ENCODE measurements at places on chromosomes 6 and 20. TPM values are rescaled to one million over a fixed set of nuclear protein-coding genes. Genes with fewer than 3 reads are reported as not detected.

The SLC26A8 gene
- 1.2 TPM for total RNA-seq

- H3K27ac ChIP-seq: no peak overlapping the region
- peaks cover 23% of the 10 kb centered on the region for H3K27me3 ChIP-seq
- no peak for DNase-seq
- no peaks in the 10 kb centered on the region for H3K36me3 ChIP-seq
Measured at GRCh38 chr20:21075471-21075870, 30.7 kb downstream of the LINC00237 start.

- peaks cover 60% of the 10 kb centered on the region for H3K4me1 ChIP-seq
- no peaks in the 10 kb centered on the region for H3K27me3 ChIP-seq
- no peak overlapping the region for H3K4me3 ChIP-seq
- H3K36me3 ChIP-seq: no peaks in the 10 kb centered on the region
- H3K27ac ChIP-seq: peak overlapping the region; percentile 96
Measured at GRCh38 chr20:35768731-35769664, 2.8 kb upstream of the PHF20 start.

GRCh38 chr6:129320892-129321291 is 389.1 kb downstream of the ARHGAP18 start:
- no peak overlapping the region for H3K27ac ChIP-seq
- H3K4me3 ChIP-seq: no peak overlapping the region
- no peak for DNase-seq

The SCRT2 gene
- total RNA-seq: not detected

DNA sequence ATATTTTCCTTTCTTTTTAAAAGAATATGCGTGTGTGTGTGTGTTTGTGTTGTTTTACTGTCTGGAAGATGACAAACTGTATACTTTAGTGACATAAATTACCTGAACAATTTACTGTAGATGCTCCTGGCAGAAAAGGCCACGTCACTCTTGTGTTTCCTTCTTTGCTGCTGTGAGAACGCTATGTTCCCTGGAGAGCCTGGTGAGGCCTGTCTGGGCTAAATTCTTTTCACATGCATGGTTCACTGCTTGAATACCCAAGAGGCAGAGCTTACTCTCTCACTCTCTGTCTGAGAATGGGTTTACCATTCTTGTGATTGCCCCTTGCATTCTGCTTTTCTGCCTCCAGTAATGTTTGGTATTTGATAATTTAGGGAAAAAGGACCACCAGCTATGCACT is 64.3 kb downstream of the EDN1 start:
- H3K36me3 ChIP-seq: no peaks in the 10 kb centered on the region
- no peak overlapping the region for H3K4me3 ChIP-seq
- no peak for DNase-seq
- H3K27ac ChIP-seq: no peak overlapping the region
- H3K4me1 ChIP-seq: peaks cover 7% of the 10 kb centered on the region

The CTCFL gene
- total RNA-seq: not detected

DNA sequence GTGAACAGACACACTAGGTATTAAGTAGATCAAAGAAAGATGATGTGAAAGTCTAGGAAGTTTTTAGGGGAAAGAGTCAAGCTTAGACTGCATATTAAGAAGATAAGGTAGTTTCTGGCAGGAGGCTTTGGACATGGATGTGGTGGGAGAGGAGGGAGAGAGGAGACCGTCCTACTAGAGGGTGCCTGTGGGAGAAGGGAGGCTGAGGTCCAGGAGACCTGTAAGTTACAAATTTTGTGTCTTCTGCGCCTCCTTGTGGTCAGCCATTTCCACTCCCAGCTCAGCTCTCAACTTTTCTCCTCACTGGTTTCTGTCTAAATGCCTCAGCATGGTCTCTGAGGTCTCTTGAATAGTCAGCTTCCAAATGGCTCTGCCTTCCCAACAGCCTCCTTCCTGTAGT is 193.5 kb downstream of the UNC5CL start:
- no peak overlapping the region for H3K27ac ChIP-seq
- H3K4me3 ChIP-seq: no peak overlapping the region
- H3K4me1 ChIP-seq: no peaks in the 10 kb centered on the region
- DNase-seq: no peak
- H3K36me3 ChIP-seq: no peaks in the 10 kb centered on the region
- H3K27me3 ChIP-seq: no peaks in the 10 kb centered on the region

DNA sequence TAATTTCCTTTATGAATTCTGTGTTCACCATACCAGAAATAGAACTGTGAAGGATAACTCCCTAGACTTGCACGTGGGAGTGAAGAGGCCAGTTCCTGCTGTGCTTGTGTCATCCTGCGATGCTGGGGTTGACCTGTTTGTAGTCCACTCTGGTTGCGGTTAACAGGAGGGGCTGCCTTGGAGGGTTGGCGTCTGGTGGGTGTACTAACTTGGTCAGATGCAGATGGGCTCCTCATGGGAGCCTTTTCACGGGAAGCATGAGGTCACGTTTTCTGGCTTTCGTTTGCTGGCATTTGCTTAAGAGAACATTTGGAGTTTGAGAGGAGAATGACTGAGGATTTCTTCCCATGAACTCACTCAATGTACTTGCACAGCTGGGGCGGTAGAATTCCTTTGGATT is 41.2 kb downstream of the IGF2R start:
- DNase-seq: no peak
- H3K4me1 ChIP-seq: peaks cover 34% of the 10 kb centered on the region
- no peak overlapping the region for H3K27ac ChIP-seq
- no peak overlapping the region for H3K4me3 ChIP-seq

DNA sequence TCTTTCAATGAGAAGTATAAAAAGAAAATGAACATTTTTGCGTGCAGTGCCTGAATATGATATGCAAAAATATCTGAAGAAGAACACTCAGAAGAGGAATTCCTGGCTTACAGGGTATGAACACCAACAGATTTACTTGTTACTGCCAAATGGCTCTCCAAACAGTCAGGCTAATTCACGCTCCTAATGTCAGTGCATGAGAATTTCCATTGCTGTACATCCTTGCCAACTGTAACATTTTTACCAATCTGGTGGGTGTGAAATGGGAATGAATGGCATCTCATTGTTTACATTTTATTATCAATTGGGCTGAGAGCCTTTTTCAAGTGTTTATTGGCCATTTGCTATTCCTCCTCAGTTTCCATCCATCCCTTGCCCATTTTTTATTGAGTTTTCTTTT is 365.3 kb upstream of the MAP3K7 start:
- H3K27me3 ChIP-seq: no peaks in the 10 kb centered on the region
- no peak overlapping the region for H3K4me3 ChIP-seq
- H3K4me1 ChIP-seq: no peaks in the 10 kb centered on the region
- no peak overlapping the region for H3K27ac ChIP-seq
- DNase-seq: no peak

- DNase-seq: no peak
- H3K4me3 ChIP-seq: no peak overlapping the region
- peaks cover 43% of the 10 kb centered on the region for H3K4me1 ChIP-seq
Measured at GRCh38 chr6:25010902-25011625, 75.3 kb upstream of the RIPOR2 start.

- H3K36me3 ChIP-seq: no peaks in the 10 kb centered on the region
- peaks cover 6% of the 10 kb centered on the region for H3K27me3 ChIP-seq
- H3K27ac ChIP-seq: no peak overlapping the region
- DNase-seq: no peak
- no peaks in the 10 kb centered on the region for H3K4me1 ChIP-seq
- no peak overlapping the region for H3K4me3 ChIP-seq
Measured at GRCh38 chr20:23456873-23457272, 4.2 kb upstream of the CST11 start.

DNA sequence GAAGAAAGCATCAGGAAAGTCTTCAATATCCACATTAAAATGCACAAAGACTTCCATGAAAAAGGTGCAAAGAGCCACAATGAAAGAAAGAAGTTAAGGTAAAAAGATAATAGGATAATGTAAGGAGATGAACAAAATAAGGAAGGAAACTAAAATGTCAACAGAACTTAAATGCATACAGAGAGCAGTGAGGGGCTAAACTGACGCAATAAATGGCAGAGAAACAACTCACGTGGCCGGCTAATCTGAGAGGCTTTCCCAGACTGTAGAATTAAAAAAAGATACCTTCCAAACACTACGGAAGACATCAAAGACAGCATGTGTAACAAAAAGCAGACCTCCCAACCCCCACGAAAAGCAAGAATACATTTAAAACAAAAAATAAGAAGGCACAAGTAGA is 73.7 kb downstream of the GMDS start:
- H3K27me3 ChIP-seq: no peaks in the 10 kb centered on the region
- no peaks in the 10 kb centered on the region for H3K36me3 ChIP-seq
- no peak overlapping the region for H3K27ac ChIP-seq
- DNase-seq: no peak
- no peak overlapping the region for H3K4me3 ChIP-seq

GRCh38 chr6:11331111-11331510 is 98.6 kb upstream of the NEDD9 start:
- H3K4me1 ChIP-seq: peaks cover 28% of the 10 kb centered on the region
- no peak overlapping the region for H3K4me3 ChIP-seq
- H3K27me3 ChIP-seq: no peaks in the 10 kb centered on the region
- no peaks in the 10 kb centered on the region for H3K36me3 ChIP-seq
- peak overlapping the region; percentile 18 for H3K27ac ChIP-seq

DNA sequence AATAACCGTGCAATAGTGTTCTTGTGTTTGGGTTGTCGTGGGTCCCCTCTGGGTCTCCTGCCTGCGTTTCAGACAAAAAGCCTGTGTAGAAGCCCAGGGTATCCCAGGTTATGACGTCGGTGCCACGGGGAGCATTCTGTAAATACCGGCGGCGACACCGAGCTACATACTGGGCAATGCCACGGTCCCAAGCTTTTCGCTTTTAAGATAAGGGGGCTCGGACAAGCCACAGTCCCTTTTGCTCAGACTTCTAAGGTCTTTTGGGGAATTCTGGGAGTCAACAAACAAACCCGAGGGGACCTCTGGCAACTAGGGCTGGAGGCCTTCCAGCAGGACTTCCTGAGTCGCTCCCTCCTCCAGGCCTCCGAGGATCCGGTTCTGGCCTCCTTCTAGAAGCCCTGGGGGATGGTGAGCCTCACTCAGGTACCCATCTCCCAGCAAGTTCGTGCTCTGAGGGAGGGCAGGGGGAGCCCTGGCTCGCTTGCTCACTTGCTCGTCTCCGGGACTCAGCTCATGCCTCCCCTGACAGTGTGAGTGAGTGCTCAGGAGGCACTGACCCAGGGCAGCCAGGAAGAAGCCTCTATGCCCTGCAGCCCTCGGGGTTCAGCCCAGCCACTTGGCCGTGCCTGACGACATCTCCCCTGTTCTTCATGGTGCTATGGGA is 62.4 kb upstream of the MRPS10 start:
- H3K27me3 ChIP-seq: no peaks in the 10 kb centered on the region
- H3K4me3 ChIP-seq: no peak overlapping the region
- no peak for DNase-seq
- H3K27ac ChIP-seq: peak overlapping the region; percentile 49
- H3K36me3 ChIP-seq: no peaks in the 10 kb centered on the region

GRCh38 chr20:25197183-25197869 is 1.8 kb downstream of the ENTPD6 start:
- H3K27me3 ChIP-seq: no peaks in the 10 kb centered on the region
- H3K36me3 ChIP-seq: no peaks in the 10 kb centered on the region
- DNase-seq: no peak
- no peak overlapping the region for H3K27ac ChIP-seq
- H3K4me1 ChIP-seq: peaks cover 24% of the 10 kb centered on the region

DNA sequence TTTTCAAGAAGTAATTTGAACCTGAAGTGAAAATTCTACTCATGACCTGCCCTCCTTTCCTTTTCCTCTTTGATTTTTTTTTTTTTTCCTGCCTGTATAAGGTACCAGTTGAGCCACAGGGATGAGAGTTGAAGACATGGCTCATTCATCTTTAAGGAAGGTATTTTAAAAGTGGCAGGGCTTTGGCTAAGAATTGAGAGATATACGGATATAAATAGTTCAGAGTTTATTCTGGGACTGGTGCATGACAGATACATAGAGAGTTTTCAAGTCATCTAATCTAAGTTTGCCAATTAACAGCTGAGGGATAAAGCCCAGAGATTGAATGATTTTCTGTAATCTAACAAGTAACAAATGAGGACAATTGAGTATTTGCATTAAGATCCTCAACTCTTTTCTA is 69.8 kb downstream of the BTBD3 start:
- no peak overlapping the region for H3K27ac ChIP-seq
- H3K4me1 ChIP-seq: no peaks in the 10 kb centered on the region

The SOX18 gene
- 48.3 TPM for total RNA-seq

- no peak overlapping the region for H3K27ac ChIP-seq
- H3K36me3 ChIP-seq: no peaks in the 10 kb centered on the region
- H3K27me3 ChIP-seq: peaks cover 4% of the 10 kb centered on the region
- DNase-seq: no peak
- no peaks in the 10 kb centered on the region for H3K4me1 ChIP-seq
Measured at GRCh38 chr6:132259070-132259469, 142.2 kb downstream of the MOXD1 start.

GRCh38 chr20:24935766-24936525 is 13.1 kb upstream of the CST7 start:
- DNase-seq: peak; percentile 8
- no peaks in the 10 kb centered on the region for H3K27me3 ChIP-seq
- peaks cover 18% of the 10 kb centered on the region for H3K4me1 ChIP-seq
- H3K36me3 ChIP-seq: no peaks in the 10 kb centered on the region

DNA sequence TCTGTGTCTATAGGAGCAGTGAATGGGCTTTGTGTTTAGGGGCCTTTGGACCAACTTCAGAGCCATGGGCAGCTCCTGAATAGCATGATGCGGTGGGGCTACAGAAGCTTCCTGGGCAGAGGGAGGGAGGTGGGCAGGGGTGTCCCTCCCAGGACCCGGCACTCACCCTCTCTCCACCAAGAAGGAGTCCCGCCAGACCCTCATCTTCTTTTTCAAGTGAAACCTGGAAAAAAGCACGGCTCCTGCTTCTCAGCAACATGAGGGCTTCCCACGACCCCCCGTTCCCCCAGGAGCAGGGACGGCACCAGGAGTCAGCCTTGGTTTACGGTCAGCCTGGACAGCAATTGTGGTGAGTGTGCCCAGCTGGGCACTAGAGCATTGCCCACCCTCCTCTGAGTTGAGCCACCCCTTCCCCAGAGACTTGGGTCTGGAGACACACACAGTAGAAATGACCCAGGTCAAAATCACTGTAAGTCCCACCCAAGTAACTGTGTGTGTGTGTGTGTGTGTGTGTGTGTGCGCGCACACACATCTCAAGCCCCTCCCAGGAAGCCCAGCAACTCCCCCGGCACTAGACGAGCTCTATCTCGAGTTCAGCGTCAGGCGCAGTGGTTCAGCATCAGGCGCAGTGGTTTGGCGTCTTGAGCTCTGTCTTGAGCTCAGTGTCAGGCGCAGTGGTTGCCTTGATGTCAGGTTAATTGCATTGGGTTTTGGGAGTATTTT is 108.2 kb downstream of the SULF2 start:
- no peak overlapping the region for H3K27ac ChIP-seq
- DNase-seq: no peak
- peaks cover 6% of the 10 kb centered on the region for H3K4me1 ChIP-seq
- H3K36me3 ChIP-seq: peaks cover 9% of the 10 kb centered on the region
- no peaks in the 10 kb centered on the region for H3K27me3 ChIP-seq

The SLC17A2 gene
- total RNA-seq: not detected

The SEL1L2 gene
- total RNA-seq: not detected

The WFDC2 gene
- total RNA-seq: 172 TPM

The SLC17A3 gene
- total RNA-seq: not detected

- no peaks in the 10 kb centered on the region for H3K27me3 ChIP-seq
- H3K36me3 ChIP-seq: no peaks in the 10 kb centered on the region
- H3K4me1 ChIP-seq: no peaks in the 10 kb centered on the region
- H3K27ac ChIP-seq: no peak overlapping the region
- no peak for DNase-seq
Measured at GRCh38 chr6:103047567-103047966, 1654.1 kb downstream of the GRIK2 start.

The CCR6 gene
- total RNA-seq: 0.83 TPM
